ENCODE measurements at places on chromosomes 2 and 18.

DNA sequence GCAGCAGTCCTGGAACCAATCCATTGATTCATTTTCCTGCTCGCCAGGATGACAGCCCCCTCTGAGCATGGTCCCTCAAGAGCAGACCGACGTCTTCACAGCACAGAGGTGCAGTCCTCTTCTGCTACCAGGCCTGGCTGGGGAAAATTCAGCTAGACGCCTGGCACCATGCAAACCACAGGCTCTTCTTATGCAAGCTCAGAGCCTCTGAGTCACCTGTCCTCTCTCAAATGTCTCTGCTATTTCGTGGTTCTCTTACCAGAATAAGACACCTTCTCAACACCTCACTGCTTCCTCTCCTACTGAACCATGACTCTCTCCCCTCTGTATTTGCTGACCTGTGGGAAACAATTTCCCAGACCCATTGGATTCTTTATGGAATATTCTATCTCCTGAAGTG is 79.8 kb upstream of the CYRIA start:
- no peak for DNase-seq

DNA sequence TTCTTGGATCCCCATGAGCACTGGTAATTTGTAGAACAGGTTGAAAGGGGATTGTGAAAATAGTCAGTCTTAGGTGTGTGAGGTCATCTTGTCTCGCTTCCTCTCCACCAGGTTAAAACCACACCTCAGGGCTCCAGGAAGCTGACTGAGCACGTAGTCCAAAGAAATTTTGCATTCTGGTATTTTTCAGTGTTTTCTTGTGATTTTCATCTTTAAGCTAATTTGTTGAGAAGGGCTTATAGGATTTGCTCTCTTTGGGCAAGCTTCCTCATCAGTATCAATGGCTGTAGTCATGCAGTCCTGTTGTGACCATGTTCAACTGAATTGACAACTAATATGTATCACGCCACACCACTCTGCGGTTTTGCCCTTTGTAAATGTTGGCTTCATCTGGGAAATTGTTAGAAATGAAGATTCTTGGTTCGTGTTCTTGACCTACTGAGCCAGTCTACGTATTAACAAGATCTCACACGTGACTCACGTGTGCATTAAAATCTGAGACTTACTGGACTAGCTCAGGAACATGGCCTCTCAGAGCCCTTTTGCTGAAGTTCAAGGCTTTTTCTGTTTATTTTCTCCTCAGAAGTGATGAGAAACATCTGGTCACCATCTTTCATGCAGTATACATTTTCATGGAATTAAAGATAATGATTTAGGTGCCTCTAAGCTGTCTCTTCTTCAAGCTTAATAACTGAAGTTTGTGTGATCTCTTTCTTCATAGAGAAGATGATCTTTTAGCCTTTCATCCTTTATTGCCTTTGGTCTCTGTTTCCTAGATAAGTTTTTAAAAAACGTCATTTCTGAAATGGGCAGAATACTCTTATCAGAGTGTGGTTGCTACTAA is 32.8 kb downstream of the FMNL2 start:
- no peak for DNase-seq

- DNase-seq, result no peak
These were observed 124.3 kb downstream of the ICOS start for GRCh38 chr2:204060841-204061240.

- DNase-seq, result no peak
These were observed 289.4 kb downstream of the AGPS start for GRCh38 chr2:177682006-177682405.

- no peak for DNase-seq
These were observed 66.8 kb downstream of the EPB41L5 start for GRCh38 chr2:120079647-120080046.

- DNase-seq, result no peak
These were observed 189.3 kb downstream of the RNF152 start for GRCh38 chr18:61703508-61703907.

DNA sequence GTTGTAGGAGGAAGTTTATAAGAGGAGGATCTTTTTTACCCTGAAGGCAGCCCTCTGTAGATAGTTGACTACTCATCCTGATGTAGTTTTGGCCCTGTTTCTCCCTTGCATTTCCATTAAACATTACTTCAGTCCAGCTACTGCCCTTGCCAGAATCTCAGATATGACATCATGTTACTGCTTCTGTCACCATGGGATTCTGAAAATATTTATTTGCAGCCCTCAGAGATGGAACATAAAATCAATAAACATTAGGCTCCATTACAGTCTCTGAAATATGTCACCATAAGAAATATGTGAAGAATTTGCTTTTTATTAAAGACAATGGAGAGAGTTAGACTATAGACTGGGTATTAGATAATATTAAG is 68.7 kb upstream of the STK39 start:
- DNase-seq, result no peak

DNA sequence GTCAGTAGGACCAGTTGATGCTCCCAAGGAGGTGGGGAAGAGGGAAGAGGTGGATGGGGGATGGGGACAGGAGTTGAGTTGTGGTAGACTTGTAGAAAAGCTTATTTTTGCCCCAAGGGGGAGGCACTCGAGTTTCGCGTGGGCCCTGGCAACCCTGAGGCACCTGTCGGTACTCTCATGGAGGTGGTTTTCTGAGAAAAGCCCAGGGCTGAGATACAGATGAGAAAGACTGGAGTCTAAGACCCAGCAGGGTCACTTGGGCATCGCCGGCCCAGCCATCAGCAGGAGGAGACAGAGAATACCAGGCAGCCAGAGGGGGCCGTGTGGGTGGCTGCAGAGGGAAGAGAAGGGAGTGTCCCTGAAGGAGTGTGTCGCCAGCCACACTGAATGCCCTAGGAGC is 57.7 kb upstream of the HPCAL1 start:
- DNase-seq, result no peak

DNA sequence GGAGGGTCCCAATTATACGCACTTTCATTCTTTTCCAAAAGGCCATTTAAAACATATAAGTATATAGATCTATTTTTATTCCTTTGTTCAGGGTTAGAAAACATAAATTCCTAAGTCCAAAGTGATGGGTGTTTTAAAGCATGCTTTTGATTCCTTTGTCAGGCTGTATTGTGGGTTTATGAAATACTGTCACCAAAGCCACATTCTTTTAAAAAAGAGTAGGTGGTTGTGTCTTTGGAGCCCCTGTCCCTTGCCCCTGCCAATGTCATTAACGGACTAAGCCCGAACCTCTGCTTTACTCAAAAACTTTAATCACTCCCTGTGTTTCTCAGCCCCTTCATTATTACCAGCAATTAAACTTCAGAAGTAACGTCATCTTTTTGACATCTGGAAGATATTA is 104.9 kb upstream of the APCDD1 start:
- no peak for DNase-seq

DNA sequence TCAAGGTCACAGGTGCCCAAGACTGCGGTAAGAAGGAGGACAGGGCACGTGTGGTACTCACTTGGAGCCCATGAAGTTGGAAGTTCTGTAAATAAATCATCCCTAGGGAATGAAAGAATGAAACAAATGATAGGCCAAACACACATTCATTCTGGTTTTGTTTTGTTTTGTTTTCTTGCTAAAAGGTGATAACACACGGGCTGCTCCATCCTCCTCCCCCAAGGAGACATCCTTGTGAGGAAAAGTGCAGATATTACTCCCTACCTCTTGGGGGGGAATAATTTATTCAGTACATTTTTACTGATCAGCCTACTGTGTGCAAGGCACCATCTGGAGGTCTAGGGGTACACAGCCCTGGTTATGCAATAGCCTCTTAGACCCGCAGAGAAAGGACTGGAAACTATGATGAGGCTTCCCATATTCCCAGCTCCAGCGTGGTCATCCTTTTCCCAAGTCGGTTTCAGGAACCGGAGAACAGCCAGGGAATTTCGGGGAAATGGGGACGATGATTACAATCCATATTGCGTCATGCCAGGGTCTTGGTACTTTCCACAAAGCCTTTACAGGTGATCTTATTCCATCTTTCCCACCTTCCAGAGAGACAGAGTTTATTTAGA is 6.3 kb downstream of the RAX start:
- DNase-seq, result no peak

GRCh38 chr18:49609256-49610021 is 47.6 kb downstream of the LIPG start:
- DNase-seq, result no peak

GRCh38 chr2:105488285-105488684 is 89.4 kb upstream of the FHL2 start:
- DNase-seq, result no peak

- no peak for DNase-seq
These were observed 188.2 kb downstream of the IRS1 start for GRCh38 chr2:226611196-226611943.

- no peak for DNase-seq
These were observed 151.6 kb downstream of the GLI2 start for GRCh38 chr2:120887320-120887697.

DNA sequence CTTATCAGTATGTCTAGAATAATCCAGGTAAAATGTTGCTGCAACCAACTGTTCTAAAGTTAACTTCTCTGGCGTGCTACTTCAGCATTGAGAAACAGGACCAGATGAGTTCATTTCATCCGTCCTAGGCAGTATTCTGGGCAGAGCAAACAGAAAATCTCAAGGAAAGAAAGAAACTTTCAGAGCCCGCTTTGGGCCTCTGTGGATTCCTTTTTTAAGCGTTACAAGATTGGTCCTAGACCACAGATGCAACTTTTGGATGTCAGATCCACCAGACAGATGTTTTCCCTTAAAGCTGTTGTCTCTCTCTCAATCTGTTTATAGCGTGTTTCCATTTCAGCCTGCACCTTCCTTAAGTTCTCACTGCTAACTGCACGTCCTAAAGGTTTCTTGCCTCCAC is 75.0 kb downstream of the BCL2 start:
- DNase-seq, result no peak

DNA sequence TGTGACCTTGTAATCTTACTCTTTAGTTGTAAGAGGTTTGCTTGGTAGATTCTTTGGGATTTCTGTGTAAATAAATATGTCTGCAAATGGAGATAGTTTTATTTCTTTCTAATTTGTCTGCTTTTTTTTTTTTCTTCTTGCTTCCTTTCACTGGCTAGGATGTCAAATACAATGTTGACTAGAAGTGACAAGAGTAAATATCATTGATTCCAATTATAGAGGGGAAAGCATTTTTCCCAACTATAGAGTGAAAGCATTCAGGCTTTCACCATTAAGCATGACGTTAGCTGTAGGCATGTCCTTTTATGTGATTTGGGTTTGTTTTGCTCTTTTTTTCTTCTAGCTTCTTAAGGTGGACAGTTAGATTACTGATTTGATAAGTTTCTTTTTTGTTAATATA is 191.5 kb downstream of the MCFD2 start:
- no peak for DNase-seq

DNA sequence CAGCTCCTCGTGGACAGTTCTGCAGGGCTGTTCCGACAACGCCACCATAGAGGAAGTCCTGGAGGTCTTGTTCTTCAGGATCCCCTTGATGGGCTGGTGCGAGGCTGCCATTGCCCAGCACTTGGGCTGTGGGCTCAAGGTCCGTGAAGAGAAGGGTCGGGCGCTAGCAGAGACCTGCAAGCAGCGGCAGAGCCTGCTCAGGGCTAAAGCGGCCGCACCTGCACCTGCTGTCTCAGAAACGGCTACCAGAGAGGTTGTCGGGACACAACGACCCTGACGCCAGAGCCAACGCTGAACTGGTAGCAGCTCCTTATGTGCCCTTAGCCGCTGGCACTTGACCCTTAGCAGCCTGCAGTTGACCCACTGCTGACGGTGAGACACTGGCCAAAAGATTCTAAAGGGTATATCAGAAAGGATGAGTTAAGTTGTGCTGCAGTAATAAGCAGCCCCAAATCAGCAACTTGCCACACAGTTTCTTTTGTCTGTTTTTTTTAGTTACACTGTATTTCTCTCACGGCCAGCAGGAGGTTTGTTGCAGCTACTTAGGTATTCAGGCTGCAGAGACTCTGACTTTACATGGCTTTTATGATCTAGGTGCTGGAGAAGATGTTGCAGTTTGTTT is 55.5 kb upstream of the ST6GAL2 start:
- no peak for DNase-seq

DNA sequence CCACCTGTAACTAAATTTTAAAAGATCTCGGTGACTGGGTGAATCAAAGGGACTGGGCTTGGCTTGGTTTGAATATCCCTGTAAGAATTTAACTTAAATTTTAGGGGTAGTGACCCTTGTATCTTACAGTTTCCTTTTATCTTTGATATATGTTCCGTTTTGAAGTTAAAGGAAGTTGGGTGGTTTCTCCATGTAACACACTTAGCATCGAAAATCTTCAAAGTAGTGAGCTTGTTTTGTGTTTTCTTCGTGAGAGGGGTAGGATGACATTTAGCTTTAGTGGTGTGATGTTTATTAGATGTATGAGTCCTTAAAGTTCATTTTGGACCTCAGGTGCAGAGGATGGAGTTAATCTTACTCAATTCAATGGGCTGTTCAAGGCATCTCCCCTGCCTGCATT is 1.6 kb downstream of the WDR7 start:
- DNase-seq, result no peak

GRCh38 chr2:151374436-151374835 is 17.0 kb downstream of the TNFAIP6 start:
- peak; percentile 33 for DNase-seq

All from right renal cortex interstitium (tissue), 3 donors.